ENCODE measurements at places on chromosomes 12 and 14.

GRCh38 chr14:74840603-74841030 is 35.3 kb downstream of the PROX2 start:
- DNase-seq, result no peak

DNA sequence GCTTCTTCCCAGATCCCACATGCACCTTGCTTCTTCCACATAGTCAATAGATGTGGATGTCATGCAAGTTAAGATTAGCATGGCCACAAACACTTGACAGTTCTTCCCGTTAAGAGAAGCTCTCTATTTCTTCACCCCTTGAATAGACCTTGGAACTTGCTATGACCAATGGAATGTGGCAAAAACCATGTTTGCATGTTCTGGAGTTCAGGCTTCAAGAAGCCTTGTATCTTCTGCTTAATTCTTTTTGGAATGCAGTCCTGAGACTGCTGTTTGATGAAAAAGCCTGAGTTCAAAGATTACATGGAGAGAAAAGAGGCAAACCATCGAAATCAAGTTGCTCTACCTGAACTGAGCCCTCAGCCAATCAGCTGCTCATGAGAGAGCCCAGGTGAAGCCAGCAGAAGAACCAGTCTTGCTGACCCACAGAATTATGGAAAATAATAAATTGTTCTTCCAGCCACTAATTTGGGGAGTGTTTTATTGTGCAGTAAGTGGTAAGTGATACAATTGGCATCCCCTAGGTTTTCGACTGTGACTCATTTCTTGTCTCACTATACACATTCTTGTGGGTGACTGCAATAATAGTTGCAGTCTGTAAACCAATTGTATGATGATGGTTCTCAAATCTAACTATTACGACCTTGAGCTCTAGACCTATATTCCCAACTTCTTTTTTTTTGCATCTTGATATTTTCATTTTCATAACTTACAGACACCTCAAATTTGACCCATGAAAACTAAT is 12.6 kb downstream of the RASSF9 start:
- DNase-seq, result no peak

DNA sequence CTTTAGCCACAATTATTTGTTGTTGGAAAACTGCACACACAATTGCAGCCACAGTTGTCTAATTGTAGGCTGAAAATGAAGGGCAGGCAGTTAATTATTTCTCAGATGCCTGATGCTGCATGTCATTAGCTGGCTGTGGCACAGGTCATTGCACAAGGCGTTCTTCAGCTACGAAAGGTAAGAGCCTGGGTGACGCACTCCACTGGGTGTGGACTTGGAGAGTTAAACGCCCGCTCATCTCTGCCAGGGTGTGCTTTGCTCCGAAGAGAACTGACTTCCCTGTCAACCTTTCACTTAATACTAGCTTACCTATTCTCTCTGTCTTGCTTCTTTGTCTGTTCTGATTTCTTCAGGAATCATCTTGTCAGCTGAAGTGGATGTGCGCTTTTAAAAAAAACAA is 91.4 kb upstream of the CPM start:
- no peak for DNase-seq

DNA sequence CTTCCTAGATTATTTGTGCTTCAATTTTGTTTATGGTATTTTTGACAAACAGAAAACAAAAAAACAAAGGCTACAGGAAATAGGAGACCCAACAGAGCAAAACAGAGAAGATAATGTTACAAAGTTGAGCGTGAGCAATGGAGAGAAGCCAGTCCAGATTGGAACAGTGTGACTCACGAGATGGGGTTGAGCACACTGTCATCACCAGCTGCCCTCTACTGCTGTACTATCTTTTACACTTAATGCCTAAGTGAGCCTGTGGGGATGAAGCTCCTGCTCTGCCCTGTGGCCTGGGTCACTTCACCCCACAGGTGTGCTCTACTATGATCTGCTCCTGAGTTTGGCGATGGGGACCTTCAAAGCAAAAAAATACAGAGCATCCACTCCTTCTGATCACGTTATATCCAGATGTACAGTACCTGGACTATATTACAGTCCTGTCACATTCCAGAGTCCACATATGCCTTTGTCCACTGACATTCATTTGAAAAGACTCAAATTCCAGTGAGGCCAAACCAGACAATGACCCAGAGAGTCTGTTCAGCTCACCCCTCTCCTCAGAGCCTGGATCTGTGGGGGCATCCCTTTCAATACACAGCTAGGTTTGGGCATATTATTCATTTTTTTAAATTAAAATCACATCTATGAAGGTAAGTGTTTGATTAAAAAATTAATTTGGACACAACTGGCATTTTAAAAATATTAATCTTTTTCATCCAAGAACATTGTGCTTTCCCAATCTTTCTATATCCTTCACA is 4.4 kb downstream of the IPO8 start:
- DNase-seq, result no peak

DNA sequence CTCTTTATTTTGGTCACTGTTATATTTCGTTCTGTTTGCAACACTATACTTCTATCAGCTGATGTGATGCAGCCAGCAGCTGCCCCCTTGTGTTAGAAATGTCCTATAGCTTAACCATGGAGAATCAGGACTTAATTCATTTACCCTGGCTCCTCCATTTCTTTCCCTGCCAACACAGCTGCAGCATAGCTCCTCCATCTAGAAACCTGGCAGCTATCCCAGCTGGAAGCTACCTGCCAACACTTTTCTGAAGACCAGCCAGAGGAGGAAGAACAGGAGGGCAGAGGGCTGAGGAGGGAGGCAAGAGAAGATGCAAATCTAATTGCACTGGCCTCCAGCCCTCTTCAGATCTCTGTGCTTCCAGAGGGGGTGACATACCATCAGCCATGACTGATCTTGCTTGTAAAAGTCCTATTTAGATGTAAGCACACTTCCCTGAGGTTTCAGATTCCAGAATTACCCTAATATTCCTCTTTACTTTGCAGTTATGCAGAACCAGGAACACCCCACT is 156.8 kb upstream of the TMEM260 start:
- DNase-seq, result no peak

DNA sequence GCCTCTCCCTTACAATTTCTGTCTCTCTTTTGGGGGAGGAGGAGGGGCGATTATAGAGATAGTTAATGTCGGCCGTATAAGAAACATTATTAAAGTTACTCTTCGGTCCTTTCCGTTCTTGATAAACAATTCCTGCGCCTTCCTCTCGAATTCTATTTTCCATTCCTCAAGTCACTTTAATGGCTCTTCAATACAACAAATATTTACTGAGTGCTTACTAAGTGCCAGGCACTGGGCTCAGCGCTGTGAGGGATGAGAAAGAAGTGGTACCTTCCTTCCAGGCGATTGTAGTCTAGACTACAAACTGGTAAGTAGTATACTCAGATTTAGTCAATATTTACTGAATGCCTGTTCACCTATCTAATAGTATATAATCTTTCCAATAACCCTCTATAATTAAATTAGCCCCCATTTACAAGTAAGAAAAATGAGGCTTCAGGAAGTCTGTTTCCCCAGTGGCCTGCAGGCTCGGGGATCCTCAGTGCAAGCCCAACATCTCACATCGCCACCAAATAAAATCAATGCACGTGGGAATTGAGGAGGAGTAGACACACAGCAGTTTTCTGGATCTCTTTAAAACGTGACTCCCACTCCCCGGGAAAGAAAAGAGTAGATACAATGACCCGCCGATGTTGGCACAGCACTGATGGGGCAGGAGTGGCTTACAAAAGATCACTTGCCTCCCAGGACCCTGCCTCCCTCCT is 589 bp upstream of the ZNF219 start:
- no peak for DNase-seq

GRCh38 chr12:10959804-10960203 is 20.7 kb upstream of the TAS2R14 start:
- no peak for DNase-seq

GRCh38 chr12:57009949-57010626 is 3.7 kb upstream of the ZBTB39 start:
- DNase-seq, result no peak

DNA sequence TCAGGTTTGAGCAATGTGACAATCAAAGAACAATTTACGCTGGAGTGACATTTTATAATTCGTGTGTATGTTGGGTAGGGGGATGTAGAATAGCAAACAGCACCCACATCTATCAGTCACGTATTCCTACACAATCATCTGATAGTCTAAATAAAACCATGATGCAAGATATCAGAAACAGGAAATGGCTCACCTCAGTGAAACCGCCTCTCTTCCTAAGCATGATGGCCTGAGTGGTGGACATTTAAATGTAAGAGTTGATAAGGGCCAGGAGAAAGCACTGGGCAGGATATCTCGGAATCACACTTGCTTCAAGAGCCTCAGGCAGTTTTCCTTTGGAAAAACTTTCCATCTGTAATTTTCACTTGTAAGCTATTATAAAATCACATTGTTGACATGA is 128.2 kb downstream of the GRIP1 start:
- no peak for DNase-seq

DNA sequence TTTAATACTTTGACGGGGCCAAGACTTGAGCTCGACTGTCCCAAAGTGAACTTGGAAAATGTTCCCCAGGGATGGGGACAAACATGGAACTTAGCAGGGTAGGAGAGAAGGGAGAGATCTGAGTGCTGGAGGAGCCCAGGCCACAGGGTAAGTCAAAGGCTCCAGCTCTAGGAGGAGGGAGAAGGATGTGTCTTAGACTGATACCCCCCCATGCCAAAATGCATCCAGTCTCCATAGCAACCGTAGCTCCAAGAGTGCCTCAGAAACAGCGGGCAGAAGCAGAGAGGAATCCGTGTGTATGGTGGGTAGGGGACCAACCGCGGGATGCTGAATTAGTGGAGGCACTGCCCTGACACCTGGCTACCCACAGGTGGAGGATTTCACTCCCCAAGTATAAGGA is 845 bp upstream of the AGAP2 start:
- no peak for DNase-seq

GRCh38 chr14:30698463-30698862 is 76.3 kb downstream of the SCFD1 start:
- no peak for DNase-seq

GRCh38 chr14:83006121-83006670 is 1472.5 kb upstream of the SEL1L start:
- DNase-seq, result no peak

Data from stimulated activated naive CD4-positive, alpha-beta T cell (primary cell).